T-cell (primary cell): ENCODE measurements at places on chromosomes 6 and 20.

DNA sequence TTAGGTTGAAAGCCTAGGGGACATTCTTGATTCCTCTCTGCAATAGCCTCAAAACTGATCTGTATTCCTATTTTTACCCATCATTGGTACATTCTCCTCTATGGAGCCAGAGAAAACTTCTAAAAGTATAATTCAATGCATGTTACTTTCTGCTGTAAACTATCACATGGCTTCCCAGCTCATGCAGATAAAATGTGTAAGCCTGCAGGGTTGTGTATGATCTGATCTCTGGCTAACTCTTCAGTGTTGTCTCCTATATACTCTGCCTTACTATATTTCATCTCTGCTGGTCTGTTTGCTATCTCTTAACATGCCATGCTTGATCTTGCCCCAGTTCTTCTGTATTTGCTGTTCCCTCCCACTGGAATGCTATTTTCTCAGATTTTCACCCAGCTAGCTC lies 323.3 kb upstream of the RSPO3 start:
- DNase-seq, result no peak

DNA sequence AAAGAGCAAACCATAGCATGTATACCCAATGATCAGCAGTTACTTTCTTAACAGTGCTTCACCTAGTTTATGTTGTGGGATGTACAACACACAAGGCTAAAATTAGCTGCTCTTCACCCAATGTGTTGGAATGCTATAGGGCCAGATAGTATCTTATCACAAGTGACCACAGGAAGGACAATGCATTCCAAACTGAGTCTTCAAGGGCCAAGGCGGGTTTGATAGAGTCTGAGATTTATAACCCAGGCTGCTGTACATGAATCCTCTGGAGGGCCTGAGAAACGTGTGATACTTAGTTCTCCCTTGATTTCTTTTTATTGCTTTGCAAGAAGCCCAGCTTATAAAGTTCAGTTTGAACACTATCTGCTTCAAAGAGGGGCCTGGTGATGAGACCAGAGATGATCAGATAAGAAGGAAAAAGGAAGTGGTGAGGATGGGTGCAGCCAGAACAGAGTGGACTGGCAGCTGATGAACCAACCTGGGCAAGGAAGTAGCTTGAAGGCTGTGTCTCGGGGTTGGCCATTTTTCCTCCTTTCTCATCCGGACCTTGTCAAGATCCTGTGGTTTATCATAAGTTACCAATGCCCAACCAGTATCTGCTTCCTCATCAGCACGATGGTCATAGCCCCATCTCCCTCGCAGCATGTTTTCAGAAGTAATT lies 62.2 kb upstream of the BMP2 start:
- DNase-seq, result no peak

DNA sequence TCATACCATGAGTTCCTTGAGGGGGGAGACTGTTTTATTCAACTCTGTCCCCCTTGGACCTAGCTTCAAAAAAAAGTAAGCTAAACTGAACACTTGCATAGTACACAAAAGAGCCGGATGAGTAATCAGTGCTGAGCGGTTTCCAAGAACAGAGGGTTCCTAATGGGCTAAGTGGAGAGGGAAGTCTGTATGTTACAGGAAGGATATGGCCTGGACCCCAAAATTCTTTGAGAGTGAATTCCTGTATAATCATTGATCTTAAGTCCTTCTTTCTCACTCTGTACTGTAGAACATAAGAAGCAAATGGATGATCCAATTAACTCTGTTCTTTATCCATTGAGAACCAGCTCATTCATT lies 324.7 kb upstream of the CNR1 start:
- DNase-seq, result no peak

DNA sequence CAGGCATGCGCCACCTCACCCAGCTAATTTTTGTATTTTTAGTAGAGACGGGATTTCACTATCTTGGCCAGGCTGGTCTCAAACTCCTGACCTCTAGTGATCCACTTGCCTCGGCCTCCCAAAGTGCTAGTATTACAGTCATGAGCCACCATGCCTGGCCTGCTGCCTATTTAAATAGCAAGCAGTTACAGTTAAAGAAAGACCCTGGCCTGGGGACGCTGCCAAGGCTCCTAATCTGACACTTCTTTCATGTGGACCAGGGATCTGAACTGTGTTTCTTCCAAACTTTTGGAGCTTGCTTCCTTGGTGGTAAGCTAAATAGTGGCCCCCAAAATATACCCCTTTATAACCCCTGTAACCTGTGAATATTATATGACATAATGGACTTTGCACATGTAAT lies 15.3 kb downstream of the PPARD start:
- no peak for DNase-seq

GRCh38 chr6:104019075-104019753 lies 840.5 kb downstream of the HACE1 start:
- DNase-seq, result no peak

DNA sequence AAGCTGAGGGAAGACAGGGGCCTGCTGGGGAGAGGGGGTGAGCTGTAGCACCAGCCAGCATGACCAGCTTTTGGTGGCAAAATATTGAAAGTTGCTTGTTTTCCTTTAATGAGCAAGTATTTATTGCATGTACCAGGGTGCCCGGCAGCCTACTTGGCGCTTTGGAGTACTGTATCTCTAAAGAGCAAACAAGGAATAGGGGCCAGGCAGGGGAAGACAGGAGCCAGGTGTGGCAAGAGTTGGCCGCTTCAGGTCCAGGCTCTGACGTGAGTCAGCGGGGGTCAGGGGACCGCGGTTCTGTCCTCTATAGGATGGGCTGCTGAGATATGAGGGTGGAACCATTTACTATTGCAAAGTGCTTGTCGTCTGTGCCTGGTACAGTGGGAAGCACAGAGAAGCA lies 63.1 kb downstream of the PSMG4 start:
- DNase-seq, result no peak
